ENCODE measurements at places on chromosomes 7 and 10.

- no peak for DNase-seq
Measured at GRCh38 chr7:136966825-136967224, 98.4 kb downstream of the CHRM2 start.

- no peak for DNase-seq
Measured at GRCh38 chr10:92692080-92692671, 2.4 kb downstream of the HHEX start.

DNA sequence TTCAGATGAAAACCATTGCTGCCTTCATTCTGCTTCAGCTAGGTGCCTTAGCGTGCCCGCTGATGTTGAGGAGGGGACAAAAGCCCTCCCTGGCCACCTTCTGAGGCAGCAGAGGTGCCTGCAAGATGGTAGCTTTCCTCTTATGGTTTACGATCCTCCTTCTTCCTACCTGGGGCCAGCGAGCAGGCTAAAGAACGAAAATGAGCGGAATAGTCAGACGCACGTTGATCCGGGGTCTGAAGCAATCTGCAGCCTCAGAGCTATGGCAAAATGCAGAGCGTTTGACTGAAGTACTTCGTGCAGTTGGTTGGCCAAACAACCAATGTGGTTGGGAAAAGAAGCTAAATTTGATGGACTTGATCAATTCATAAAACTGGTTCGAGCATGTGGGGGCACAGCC lies 95.5 kb downstream of the GATA3 start:
- no peak for DNase-seq

DNA sequence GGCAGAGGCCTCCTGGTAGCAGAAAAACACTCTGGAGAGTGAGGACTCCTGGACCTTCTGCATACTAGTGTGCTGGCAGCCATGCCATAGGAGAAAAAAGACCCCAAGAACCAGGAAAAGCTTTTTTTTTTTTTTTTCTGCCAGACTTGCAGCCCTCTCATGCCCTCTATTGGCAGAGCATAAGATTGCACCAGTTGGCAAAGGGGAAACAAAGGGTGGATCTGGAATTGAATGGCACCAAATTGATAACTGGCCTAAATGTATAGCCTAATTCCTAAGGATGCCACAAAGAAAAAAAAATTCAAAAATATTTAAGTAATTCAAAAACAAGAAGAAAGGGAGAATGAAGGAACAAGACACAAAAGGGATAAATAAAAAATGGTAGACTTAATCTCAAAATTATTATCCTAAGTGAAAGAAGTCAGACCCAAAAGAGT lies 112.5 kb upstream of the GHITM start:
- DNase-seq = no peak

DNA sequence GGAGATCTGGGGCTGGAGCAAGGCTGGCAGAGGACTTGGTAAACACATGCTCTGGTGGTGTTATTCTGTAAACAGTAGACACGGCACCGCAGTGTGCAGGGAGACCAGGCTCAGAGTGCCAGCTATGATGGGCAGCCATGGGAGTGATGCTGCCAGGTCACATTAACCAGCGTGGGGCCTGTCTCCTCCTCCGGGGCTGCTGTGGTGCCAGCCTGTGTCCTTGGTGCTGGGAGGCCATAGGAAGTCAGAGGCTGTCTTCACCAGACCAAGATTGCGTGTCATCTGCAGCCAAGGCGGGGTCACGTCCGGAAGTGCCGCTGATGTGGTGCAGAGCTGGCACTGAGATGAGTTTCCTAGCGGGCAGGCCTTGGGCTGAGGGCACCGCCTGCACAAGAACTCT lies 236.0 kb downstream of the GLRX3 start:
- no peak for DNase-seq

GRCh38 chr7:70997261-70997660 lies 134.7 kb upstream of the GALNT17 start:
- DNase-seq = no peak

- no peak for DNase-seq
Measured at GRCh38 chr10:51008346-51008745, 65.9 kb upstream of the PRKG1 start.

- no peak for DNase-seq
Measured at GRCh38 chr10:59582058-59582457, 127.6 kb downstream of the SLC16A9 start.

DNA sequence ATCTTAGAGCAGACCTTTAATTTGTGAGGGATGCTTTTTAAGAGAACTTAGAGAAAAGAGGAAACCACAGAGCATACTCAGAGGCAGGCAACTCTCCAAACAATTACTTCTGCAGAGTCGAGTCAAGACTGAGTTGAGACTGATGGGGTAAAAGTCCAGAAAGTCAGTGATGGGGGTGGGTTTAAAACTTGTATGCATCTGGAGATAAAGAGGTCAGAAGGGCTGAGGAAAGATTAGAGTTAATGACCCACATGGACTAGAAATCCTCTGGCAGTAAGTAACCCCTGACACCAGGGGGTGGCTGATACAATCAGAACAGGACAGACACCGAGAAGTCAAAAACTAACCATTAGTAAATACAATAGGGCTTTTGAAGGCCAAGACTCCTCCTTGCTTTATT lies 42.4 kb upstream of the SEPTIN7 start:
- DNase-seq = no peak

DNA sequence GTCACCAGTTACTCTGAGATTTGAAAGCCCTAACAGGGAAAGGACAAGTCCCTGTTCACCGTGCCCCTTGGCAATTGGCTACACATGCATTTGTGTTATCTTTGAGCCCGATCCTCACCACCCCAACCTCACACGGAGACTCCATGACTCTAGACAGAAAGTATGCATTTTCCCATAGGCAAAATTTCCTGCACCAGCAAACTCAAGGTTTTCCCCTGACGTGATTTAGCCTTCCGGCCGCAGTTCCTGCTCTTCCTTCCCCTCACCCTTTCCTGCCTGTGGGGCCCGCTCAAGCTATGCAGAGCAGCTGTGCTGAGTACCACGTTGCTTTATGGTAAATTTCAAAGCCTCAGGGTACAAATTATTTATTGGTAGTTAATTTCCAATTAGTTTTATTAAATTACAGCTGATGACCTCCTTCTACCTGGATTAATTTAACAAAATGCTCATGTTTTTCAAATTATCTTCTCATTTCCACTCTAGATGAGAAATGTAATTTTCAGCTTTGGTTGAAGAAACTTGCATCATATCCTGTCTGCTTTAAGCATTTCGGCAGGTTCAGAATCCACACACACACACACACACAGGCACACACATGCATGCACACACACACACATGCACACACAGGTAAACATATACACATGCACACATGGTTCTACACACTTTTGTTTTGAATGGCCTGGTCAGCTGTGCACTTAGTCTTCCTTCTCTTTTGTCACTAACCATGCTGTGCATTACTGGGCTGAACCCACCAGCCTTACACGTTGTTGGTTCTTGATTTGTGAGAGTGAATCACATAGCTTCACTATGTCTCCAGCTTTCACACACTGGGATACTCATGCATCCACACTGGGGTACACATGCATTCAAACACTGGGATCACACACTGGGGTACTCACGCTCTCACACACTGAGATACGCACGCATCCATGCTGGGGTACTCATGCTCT lies 283.1 kb upstream of the PITRM1 start:
- DNase-seq = peak; percentile 60

DNA sequence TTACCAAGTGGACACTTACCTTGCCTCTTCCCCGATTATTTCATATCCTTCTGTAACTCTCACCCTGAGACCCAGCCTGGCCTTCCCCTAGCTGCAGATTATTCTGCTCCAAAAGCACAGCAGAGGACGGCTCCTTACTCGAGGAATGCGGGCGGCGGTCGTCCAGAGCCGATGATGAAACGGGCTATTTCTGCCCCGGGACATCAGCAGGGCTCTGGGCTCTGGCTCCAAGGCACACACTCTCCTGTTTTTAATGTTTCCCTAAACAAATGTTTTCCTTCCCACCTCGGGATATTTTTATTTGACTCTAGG lies 343 bp upstream of the C10orf71 start:
- no peak for DNase-seq

GRCh38 chr7:45400680-45401079 lies 173.5 kb upstream of the ADCY1 start:
- no peak for DNase-seq

GRCh38 chr7:101538596-101539459 lies 90.3 kb downstream of the MYL10 start:
- peak; percentile 34 for DNase-seq

GRCh38 chr10:12841426-12841825 lies 160.1 kb downstream of the CCDC3 start:
- DNase-seq = no peak

GRCh38 chr7:30708983-30709382 lies 26.7 kb upstream of the CRHR2 start:
- DNase-seq = no peak

GRCh38 chr7:102004229-102004628 lies 186.8 kb downstream of the CUX1 start:
- DNase-seq = no peak

GRCh38 chr7:114856625-114857024 lies 65.3 kb upstream of the MDFIC start:
- no peak for DNase-seq

- DNase-seq = no peak
Measured at GRCh38 chr7:23658831-23659427, 21.1 kb upstream of the FAM221A start.

GRCh38 chr10:73251683-73252444 lies 580 bp downstream of the MRPS16 start:
- DNase-seq = no peak

- no peak for DNase-seq
Measured at GRCh38 chr7:28893888-28894287, 64.2 kb downstream of the TRIL start.

GRCh38 chr10:106500925-106501525 lies 663.5 kb downstream of the SORCS1 start:
- peak; percentile 10 for DNase-seq

GRCh38 chr10:102646610-102647442 lies 2.5 kb downstream of the TRIM8 start:
- DNase-seq = peak; percentile 37

All from astrocyte of the spinal cord (primary cell).